ENCODE measurements at places on chromosomes 2 and 18. TPM values are rescaled to one million over a fixed set of nuclear protein-coding genes. Genes with fewer than 3 reads are reported as not detected.

The RGPD4 gene
- total RNA-seq: not detected

The SMYD1 gene
- total RNA-seq: 0.06 TPM

GRCh38 chr2:28471214-28471613 is 24.6 kb upstream of the PLB1 start:
- no peaks in the 10 kb centered on the region for H3K4me1 ChIP-seq
- H3K36me3 ChIP-seq: no peaks in the 10 kb centered on the region

- H3K27me3 ChIP-seq: no peaks in the 10 kb centered on the region
- no peaks in the 10 kb centered on the region for H3K4me1 ChIP-seq
- no peak for DNase-seq
- no peak overlapping the region for H3K4me3 ChIP-seq
- H3K27ac ChIP-seq: no peak overlapping the region
- H3K36me3 ChIP-seq: peaks cover 58% of the 10 kb centered on the region
Observed at GRCh38 chr2:219603771-219604170, 6.1 kb downstream of the STK11IP start.

GRCh38 chr2:212294816-212295215 is 243.8 kb downstream of the ERBB4 start:
- H3K4me3 ChIP-seq: no peak overlapping the region
- H3K27me3 ChIP-seq: no peaks in the 10 kb centered on the region
- no peak for DNase-seq
- H3K27ac ChIP-seq: no peak overlapping the region
- H3K4me1 ChIP-seq: no peaks in the 10 kb centered on the region

DNA sequence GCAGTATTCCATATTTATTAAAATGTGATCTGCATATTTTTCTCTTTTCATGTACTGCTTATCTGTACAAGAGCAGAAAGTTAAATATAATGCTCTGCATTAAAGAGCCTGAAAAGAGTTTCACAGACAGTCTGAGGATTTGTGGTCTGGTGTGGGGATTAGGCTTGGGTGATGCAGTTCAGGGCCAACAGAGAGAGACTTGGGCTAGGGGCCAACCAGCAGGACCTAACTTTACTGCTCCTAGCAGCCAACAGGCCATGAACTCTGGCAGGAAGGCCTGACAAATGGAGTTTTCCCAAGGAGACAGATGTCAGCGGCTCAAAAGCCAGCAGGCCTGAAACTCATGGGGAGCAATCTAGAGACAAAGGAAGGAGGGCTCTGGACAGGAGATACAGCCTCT is 169.6 kb downstream of the LRRTM1 start:
- no peaks in the 10 kb centered on the region for H3K4me1 ChIP-seq
- no peak overlapping the region for H3K4me3 ChIP-seq
- no peaks in the 10 kb centered on the region for H3K27me3 ChIP-seq
- no peak for DNase-seq
- H3K27ac ChIP-seq: no peak overlapping the region
- H3K36me3 ChIP-seq: no peaks in the 10 kb centered on the region

DNA sequence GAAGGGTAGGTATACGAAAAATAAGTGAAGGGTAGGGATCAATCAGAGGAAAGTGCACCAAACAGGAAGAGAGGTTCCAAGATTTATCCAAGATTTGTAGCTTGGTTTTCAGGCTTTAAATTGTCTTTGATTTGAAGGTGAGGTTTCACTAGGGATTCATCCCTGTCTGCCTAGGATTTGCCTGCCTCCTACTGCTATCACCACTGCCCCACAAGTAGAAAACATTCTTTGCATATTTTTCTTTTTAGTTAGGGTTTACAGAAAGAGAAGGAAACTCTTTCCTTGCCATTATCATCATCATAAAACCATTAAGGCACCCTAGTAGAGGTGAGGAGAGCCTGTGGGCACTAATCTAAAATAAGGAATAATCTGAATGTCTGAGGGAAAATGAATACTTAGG is 45.8 kb upstream of the TANC1 start:
- H3K36me3 ChIP-seq: no peaks in the 10 kb centered on the region
- H3K27ac ChIP-seq: no peak overlapping the region
- H3K27me3 ChIP-seq: no peaks in the 10 kb centered on the region
- H3K4me1 ChIP-seq: no peaks in the 10 kb centered on the region

DNA sequence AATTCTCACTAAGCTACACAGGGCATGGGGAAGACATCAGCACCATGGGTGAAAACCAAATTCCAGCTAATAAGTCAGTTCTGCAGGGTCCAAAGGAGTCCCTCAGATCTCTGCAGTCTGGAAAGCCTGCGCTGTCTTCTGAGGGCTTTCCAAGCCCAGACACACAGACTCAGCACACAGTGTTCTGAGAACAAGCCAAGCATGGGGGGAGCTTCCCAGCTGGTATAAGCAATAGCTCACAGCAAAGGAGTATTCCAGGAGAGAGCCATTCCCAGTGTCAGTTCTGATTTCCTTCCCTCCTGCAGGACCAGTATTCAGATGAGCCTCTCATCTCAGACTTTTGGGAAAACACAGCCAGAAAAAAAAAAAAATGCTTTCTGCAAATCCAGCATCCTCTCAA is 370.8 kb downstream of the TNS1 start:
- no peak overlapping the region for H3K27ac ChIP-seq
- no peaks in the 10 kb centered on the region for H3K36me3 ChIP-seq
- no peaks in the 10 kb centered on the region for H3K27me3 ChIP-seq
- no peak for DNase-seq

- no peaks in the 10 kb centered on the region for H3K4me1 ChIP-seq
- H3K27me3 ChIP-seq: no peaks in the 10 kb centered on the region
- H3K27ac ChIP-seq: no peak overlapping the region
- no peak for DNase-seq
- H3K36me3 ChIP-seq: no peaks in the 10 kb centered on the region
Observed at GRCh38 chr2:146786396-146786795, 1058.4 kb upstream of the ACVR2A start.
